ENCODE measurements at places on chromosomes 1 and 21.

GRCh38 chr1:59163268-59164092, 133.4 kb upstream of the FGGY start:
- no peak for DNase-seq

DNA sequence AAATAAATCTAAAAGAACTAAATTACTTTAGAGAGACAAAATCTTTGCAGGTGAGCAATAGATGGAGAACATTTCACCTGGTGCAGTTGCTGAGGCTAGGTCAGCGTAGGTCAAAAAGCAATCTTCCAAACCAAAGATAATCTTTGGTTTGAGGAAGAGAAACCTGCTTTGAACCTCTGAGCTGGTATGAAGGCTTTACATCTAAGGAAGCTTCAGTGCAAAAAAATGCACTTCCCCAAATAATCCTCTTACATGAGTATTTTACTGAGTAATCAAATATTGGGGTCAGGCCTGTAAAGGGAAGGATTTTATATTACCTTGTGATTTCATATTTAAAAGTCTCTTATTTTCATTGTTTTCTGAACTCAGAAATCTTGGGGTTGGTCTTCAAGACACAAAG, 223.6 kb downstream of the SRGAP2C start:
- DNase-seq, result no peak

DNA sequence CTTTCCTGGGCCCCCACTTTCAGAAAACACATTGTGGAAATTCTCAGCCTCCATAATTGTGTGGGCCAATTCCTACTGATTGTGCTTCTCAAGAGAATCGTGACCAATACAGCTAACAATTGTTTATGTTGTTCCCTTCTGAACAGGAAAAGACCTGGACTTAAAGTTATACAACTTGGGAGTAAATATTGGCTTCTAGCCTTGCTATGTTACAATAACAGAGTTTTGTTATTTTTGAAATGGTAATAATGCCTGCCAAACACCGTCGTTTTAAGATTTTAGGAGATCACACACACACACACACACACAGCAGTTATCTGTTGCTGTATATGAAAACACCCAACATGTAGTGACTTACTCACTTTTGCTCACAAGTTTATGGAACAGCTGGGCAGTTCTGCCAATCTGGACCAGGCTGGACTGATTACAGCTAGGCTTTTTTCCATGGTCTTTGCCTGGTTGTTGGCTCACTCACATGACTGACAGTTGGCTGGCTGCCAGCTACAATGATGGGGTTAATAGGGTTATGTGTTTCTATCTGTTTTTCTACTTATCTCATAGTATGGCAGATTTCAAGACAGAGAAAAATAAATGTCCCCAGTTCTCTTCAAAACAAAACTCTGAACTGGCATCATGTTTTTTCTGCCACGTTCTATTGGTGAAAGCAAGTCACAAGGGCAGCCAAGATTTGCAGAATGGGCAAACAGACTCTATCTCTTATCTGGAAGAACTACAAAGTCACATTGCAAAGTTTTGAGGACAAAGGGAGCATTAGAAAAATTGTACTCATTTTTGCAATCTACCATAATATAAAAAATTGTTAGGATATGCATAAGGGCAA, 447.5 kb downstream of the NEGR1 start:
- DNase-seq, result no peak

DNA sequence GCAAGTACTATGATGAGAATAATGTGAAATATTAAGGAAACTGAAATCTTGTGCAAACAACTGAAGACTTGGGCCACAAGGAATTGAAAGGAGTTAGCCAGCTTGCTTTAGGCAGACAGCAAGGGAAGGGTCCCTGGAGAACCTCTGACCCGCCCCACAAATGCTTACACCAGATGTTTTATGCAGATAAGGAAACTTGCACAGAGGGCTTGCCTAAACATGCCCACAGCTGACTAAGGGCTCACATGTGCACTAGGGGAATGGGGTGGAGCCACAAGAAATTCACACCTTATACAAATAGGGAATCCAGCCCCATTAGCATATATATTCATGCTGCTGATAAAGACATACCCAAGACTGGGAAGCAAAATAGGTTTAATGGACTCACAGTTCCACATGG, 86.1 kb upstream of the CYYR1 start:
- no peak for DNase-seq

DNA sequence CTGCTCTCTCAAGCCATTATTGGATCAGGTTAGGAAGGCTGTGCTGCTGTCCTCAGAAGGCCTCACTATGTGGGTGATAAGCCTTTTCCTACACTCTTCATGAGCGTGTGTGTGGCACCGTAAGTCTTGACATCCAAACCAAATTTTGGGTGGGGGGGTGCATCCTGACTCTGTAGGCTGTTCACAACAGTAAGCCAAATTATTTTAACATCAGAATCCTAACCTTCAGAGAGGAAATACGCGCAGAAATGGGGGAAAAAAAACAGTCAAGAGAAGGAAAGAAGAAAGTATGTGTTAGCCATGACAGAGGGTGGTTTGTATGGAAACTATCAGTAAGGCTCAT, 21.0 kb downstream of the STPG1 start:
- no peak for DNase-seq

DNA sequence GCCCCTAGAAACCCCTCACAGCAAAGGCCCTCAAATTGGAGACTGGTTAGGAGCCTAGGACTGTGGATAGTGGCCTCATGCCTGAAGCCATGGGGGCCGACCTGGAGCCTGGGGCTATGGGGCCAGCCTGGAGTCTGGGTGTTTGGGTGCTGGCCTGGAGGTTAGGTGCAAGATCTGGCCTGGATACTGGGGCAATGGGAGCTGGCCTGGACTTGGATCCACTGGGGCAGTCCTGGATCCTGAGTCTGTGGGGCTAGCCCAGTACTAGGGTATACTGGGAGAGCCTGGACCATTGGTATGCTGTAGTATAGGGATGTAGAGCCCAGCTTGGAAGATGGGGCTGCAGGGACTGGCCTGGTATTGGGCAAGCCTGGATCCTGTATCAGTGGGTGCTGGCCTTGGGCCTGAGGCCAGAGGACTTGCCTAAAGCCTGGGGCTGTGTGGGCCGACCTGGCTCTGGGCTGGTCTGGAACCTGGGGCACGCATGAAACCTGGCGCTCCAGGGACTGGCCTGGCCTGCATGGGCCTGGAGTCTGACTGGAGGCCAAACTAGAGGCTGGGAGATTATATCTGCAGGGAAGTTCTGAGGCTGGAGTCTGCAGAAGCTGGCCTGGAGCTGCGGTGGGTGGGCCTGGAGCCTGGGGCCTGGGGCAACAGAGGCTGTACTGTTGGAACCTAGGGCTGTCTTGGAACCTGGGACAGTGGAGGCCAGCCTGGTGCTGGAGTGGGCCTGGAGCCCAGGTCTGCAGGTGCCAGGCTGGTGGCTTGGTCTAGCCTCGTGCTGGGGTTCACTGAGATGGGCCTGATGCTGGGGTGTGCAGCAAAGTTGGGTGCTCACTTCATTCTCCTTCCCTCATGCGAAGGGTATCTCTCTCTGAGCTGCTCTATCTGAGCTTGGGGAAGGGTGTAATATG, 12.6 kb upstream of the DENND1B start:
- DNase-seq, result no peak

DNA sequence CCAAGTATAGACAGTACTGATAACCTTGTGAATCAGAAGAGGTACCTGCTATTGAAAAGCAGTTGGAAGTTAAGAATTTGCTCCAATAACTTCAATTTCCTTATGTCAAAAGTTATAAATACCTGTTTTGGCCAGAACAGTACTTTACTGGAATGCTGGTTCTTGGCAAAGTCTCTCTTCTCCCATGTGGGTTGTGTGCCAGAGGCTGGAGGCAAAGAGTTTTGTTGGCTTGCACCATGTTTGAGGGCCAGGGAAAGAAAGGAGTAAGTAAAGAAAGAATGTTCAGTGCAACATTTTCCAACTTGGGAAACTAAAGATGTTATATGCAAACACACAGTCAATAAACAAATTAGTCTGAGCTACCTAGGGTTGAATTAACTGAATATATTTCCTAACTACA, 67.0 kb upstream of the DYNLT5 start:
- DNase-seq, result no peak

- peak; percentile 46 for DNase-seq
These were observed 8.1 kb upstream of the TRAF3IP3 start for GRCh38 chr1:209747580-209748262.

DNA sequence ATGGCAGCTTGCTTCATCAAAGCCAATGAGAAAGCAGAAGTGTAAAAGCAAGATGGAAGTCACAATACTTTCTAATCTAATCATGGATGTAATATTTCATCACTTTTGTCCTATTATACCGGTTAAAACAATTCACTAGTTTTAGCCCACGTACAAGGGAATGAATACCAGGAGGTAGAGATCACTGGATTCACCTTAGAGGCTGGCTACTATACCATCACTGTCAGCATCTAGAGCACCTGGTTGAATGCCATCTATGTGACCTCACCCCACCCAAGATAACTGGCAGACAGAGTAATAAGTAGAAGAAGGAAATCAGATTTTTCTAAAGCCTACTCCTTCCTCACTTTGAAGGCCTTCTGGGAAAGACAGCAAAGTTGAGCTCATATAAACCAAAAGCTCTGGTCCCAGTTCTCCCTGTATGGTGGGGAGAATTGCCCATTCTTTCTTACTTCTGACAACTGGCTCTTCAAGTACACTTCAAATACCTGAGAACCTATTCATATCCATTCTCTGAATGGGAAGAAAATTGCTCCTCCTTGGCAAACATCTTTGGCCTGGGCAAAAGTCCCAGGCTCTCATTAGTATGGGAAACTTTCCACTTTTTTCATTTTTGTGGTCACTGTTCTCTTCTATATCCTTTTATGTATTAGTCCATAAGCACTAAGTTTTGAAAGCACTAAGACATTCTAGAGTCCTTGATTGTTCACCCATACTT, 24.8 kb downstream of the HSD3B1 start:
- DNase-seq, result no peak

- DNase-seq, result no peak
These were observed 8.0 kb upstream of the MYBPHL start for GRCh38 chr1:109314795-109315194.

- DNase-seq, result no peak
These were observed 68.1 kb upstream of the SLC45A1 start for GRCh38 chr1:8249838-8250237.

- DNase-seq, result no peak
These were observed 64.7 kb downstream of the SLC35A3 start for GRCh38 chr1:100034470-100034869.

DNA sequence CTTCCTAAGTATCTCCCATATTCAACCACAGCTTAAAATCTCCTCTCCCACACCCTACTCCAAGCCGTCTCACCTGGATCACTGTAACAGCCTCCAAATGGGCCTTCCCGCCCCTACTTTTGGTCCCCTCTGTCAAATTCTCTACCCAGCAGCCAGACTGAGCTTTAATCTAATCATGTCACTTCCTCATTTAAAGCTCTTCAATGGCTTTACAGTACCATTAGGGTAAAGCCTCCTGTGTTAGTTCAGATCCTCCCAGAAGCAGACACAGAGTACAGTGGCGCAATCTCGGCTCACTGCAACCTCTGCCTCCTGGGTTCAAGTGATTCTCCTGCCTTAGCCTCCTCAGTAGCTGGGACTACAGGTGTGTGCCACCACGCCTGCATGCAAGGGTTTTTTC, 46.8 kb upstream of the PSEN2 start:
- DNase-seq, result no peak

DNA sequence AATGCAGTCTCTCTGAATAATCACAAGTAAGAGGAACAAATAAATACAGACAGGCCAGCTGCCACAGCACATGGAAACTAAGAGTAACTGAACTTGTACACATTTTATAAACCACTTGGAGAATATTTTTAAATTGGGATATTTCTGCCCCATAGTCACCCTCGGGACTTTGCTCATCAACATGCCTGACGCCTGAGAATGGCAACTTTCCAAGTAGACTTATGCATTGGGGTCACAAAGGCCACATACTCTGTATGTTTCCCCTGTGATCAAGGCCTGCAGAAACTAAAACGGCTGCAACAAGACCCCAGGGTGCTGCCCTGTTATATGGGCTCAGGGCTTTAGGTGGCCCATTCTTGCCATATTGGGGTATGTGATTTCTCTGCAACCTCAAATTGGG, 38.3 kb upstream of the GJA5 start:
- DNase-seq, result no peak

- DNase-seq, result peak; percentile 75
These were observed at the start of gene CNTN2 for GRCh38 chr1:205042911-205043806. CNTN2 (plus strand) TSS chr1:205043212; CDS start chr1:205053186, 9,974 bp downstream.

GRCh38 chr1:158084336-158084735, 90.9 kb downstream of the KIRREL1 start:
- DNase-seq, result no peak

Measured in amygdala (tissue), 56 donors.